ENCODE measurements at places on chromosomes 7 and 10.

GRCh38 chr7:70684173-70684572 is 447.8 kb upstream of the GALNT17 start:
- DNase-seq, result no peak

- no peak for DNase-seq
These were observed 4.0 kb upstream of the AASS start for GRCh38 chr7:122148081-122148480.

- no peak for DNase-seq
These were observed 241.6 kb downstream of the NSUN6 start for GRCh38 chr10:18409599-18410397.

DNA sequence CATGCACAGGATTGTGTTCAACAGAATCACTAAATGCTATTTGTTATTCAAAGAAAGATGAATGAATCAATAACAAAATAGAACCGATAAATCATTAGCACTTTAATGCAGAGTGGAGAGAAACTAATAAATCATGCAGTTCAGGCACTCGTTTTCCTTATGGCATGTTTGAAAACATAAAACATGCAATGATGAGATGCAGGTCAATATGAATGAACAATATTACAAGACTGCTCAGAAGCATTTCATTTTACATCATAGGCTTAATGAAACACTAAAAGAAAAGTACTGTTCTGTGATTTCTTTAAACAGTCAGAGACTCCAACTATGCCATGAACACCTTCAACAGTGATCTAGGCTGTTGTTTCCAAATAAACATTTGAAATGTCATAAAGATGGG is 158.1 kb upstream of the ETV1 start:
- no peak for DNase-seq

- no peak for DNase-seq
These were observed 6.4 kb upstream of the HKDC1 start for GRCh38 chr10:69213591-69214311.

GRCh38 chr7:47882635-47883034 is 65.6 kb downstream of the PKD1L1 start:
- no peak for DNase-seq

- no peak for DNase-seq
These were observed 968 bp upstream of the INMT start for GRCh38 chr7:30750683-30751650.

DNA sequence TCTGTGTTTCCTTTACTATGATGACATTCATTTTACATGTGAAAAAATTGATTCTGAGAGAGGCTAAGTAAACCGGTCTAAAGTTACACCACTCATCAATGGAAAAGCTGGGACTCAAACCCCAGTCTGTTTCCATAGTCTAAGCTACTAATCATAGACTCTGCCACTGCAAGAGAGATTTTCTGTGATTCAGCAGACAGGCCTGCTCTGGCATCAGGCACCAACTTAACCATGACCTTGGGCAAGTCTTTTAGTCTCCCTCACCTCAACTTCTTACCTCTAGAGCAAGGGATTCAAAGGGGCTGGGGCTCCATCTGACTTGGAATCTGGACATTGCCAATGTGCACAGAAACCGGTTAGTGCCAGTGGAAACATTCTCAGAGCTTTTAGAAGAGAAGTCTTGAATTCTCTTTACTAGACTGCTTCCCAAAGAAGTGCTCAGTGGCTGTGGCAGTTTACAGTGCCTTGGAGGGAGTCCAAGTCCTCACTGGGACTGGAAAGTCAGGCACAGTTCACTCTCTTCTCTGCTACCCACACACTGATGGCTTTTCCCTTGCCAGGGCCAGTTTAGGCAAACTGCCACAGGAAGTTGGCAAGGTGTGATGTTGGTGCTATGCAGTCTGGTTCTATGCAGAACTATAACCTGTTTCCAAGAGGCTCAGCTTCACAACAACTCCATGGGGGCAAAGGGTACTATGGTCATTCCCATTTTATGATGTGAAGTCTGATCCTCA is 4.5 kb upstream of the BLNK start:
- DNase-seq, result no peak

DNA sequence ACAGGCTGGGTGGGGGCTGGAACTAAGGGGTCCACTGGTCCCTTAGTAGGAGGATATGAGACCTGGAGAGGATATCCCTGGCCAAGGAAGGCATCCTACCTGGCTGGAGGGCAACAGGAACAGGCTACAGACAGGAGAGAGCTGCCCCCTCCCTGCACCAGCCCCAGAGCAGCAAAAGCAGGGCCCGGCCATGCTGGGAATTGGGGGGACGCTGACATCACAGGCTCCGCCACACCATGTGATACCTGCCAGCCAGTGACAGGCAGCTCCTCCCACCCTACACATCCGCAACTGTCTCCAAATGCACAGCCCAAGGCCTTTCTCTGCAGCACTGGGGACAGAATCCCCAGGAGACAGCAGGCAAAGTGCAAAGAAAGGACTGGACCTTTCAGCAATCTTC is 100.0 kb downstream of the EBF3 start:
- no peak for DNase-seq

DNA sequence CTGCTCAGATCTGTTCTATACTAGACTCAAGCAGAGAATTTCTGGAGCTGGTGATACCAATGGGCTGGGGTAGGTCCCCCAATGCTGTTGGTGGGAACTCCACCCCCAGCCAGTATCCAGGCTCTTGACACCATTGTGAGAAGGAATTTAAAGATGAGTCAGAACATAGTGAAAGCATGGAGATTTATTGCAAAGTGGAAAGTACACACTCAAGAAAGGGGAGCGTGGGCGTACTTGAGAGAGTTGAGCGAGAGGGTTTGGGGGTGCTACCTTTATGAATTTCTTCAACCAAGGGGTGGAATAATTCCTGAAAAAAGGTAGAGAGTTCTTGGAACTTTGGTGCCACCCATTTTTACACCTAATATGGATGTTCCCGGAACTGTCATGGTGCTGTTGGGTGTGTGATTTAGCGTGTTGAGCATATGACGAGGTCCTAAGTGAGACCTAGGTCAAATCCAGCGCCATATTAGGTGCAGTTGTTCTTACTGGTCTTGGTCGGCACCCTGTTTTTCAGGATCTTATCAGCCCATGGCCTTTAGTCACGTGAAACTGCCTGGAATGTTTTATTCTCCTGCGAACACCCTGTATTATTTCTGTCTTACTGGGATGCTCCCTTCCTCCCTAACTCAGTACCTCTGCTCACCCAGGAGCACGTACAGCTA is 122.0 kb upstream of the AHR start:
- no peak for DNase-seq

DNA sequence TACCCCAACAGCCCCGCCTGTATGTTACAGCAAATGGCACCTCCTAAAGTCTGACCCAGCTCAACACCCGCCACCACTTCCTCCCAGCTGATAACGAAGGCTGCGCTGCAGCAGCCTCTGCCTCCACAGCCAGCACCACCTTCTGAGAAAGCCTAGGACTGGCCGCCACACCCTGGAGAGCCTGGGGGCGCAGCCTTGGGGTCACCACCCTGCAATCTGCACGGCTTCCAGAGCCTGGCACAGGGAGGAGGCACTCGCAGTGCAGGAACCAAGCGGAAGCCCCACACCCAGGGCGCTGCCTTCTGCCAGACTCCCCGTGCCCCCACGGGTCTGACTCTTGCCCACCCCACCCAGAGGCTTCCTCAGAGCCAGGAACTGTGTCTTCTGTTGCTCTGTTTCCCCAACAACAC is 112.5 kb downstream of the MAD1L1 start:
- peak; percentile 35 for DNase-seq

All from activated CD8-positive, alpha-beta memory T cell treated with anti-CD3 and anti-CD28 coated beads for 1 hour (primary cell).